Hematopoietic multipotent progenitor cell treated with erythropoietin and hydrocortisone succinate and interleukin-3 and kit ligand, for 17 days (in vitro differentiated cells): ENCODE measurements at places on chromosomes 3 and 15.

DNA sequence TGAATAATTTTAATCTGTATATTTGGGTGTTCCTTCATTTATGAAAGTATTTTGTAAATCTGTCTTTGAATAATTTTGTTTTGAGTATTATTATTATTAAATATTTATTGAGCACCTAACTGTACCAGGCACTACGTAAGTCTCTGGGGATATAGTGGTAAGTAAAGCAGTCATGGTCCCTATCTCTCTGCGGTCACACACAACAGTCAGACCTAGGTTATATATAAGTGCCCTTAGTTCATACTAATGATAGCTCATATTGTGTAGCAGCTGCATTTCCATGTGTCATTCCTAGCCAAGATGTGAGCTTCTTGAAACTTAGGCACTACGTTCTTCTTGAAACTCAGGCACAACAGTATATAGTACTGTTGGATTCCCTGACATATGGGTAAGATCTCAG lies 12.4 kb downstream of the NKTR start:
- no peak for DNase-seq

DNA sequence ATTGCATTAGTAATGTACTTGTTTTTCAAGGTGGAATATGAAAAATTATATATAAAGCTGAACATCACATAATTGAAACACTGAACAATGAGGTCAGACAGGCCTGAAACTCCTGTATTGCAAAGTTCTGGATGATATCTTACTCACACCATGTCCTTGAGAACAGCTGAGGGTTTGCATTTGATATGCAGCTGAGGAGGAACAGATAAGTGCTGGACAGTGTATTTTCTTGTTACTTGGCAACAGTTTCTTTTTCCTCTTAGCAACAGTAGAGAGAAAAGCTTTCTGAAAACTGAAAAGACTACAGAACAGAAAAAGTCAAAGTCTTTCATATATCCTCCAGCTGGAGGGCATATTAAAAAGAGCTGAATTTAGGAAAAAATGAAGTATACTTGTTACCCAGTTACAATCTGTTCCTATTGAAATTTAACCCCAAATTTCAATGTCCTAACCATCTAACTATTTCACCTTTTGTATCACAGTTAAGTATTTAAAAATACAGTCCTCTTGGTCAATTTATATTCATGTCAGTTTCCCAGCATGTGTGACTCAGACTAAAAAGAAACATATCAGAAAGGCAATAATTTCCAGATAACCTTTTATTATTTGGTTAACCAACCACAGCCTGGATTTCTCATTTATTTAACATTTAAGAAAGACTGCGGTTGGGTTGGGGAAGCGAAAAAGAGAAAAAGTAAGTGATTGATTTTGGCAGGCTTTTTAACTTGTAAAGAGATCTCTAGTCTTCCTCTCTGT lies 733.0 kb upstream of the DPPA4 start:
- no peak for DNase-seq

DNA sequence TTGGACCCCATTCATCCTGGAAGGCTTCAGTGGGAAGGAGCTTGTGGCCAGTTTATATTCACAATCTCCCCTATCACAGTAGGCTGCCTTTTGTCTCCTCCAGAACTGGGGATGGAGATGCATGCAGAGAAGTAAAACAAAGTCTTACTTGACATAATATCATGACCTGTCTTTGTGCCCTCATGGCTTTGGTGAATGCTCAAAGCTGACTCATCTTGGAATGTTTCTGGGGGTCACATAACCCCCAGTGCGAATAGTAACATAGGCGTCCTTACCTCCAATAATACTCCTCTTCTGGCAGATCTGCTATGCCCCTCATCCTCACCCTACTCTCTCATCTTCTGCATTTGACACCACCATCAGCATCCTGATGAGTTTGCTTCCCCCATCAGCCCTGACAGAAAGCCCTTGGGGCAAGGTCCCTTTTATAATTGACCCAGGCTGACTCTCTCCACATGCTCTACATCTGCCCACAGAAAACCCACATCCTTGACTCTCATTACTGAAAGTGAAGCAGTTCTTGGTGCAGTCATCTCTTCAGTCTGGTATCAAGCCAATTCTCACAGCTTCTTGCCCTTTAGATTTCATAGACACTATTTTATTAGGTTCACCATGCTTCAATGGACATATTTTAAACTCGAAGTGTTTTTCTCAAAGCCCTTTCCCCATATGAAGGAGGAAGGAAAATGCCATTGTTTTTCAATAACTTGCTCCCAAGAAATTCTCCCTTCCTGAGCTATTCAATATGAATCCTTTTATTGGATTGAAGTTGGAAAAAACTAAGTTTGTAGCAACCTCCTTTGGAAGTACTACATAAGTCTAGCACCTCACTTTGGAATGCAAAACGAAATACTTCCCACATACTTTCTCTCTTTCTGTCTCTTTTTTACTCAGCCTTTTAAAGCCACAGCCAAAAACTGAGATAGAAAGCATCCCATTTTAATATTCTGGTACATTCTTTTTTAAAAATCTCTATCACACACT lies 36.6 kb downstream of the OSTN start:
- DNase-seq = no peak

- no peak for DNase-seq
These were observed 170.4 kb upstream of the CTDSPL start for GRCh38 chr3:37691213-37691830.

- no peak for DNase-seq
These were observed 183.0 kb upstream of the SLC24A5 start for GRCh38 chr15:47937834-47938233.
